Stimulated activated memory B cell treated with anti-CD40 and anti-IgM and Interleukin-4, amounts not matched to agents 10 μg/mL and 1 μg/mL and 100 μg/mL, for 72 hours (primary cell): ENCODE measurements at places on chromosomes 11 and 22.
A peak's percentile ranks its signal among the peaks of the same experiment; 100 is the strongest.

GRCh38 chr22:19292458-19293230 lies 1.1 kb upstream of the CLTCL1 start:
- no peak for ATAC-seq

- ATAC-seq = no peak
Measured at GRCh38 chr22:25092119-25092518, 107.5 kb upstream of the CRYBB3 start.

- ATAC-seq = no peak
Measured at GRCh38 chr11:36196411-36196998, 92.7 kb downstream of the COMMD9 start.

GRCh38 chr11:6667733-6668374 lies 12.2 kb upstream of the DCHS1 start:
- peak; percentile 86 for ATAC-seq

DNA sequence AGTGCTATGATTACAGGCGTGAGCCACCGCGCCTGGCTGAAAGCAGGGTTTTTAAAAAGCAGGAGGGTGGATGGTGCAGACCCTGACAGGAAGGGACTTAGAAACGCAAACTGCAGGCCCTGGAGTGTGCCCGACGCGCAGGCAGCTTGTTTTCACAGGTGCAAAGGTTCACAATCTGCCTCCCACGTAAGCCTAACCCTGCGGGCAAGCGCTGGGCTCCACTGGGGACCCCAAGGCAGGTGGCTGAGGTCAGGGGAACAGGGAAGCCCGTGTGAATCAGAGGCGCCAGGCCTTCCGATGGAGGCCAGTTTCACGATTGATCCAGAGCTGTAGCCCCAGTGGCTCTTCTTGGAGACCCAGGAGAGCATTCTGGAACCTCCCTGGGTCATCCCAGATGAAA lies 256.3 kb downstream of the BRD1 start:
- no peak for ATAC-seq

- ATAC-seq = no peak
Measured at GRCh38 chr22:23458663-23459541, 121.2 kb downstream of the IGLL1 start.

DNA sequence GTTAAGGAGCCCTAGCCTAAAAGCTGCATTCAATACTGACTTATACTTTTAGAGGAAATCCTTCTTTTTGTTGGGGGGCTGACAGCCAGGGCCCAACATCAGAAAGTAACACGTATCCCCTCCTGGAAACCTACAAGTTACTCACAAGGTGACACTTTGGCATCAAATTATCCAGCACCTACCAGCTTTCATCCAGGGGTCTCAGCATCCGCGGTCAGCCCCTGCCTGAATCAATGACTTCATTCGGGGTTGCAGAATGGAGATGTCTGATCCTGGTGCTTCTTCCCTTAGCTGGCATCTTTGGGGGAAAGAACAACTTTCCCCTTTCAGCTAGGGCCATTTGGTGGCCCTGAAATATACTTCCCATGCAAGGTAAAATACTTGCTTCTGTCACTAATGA lies 5.3 kb upstream of the NAP1L4 start:
- no peak for ATAC-seq

DNA sequence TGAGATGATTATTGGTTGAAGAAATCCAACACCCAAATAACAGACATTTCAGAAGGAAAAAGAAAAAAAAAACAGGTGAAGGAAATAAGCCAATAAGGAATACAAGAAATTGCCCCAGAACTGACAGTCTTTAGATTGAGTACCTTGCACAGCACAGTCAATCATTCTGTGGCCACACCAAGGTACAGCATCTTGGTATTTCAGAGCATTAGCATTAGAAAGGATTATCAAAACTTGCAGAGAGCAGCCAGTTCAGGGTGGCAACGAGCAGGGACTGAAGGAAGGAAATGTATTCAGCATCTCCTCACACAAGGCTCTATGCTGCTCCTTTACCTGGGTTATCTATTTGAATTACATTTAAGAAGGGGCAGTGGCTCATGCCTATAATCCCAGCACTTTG lies 2.1 kb downstream of the ADA2 start:
- peak; percentile 34 for ATAC-seq

- no peak for ATAC-seq
Measured at GRCh38 chr11:76119779-76120178, 86.5 kb downstream of the WNT11 start.

DNA sequence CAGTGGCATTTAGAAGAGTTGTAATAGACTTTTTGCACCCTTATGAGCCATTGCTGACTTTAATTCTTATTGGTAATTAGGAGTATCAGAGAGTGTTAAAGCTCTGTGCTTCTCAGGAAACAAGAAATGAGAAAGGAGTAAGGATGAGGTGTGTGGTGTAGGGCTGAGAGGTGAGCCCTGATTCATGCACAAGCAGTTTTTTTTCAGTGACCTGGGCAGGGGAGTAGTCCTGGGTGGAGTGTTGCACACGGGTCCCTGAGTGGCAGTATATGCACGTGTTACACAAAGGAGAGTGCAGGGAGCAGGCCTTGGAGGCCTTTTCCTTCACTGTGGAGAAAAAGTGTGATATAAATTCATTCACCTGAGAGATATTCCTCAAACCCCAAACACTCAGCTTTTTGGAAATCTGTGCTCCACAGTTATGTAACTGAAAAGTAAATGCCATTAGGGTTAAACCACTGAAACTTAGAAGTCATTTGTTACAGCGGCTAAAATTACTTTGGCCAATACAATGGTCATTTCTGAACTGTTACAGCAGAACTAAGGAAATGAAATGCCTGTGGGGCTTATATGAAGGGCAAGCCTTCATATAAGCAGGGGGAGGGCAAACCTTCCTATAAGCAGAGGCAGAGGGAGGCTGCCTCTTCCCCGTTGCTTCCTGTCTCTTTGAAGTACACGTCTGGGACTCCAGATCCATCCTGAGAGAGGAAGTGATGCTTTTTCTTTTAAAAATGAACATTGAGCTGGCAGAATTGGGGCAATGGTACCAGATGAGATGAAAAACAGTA lies 62.6 kb upstream of the OLFML1 start:
- peak; percentile 53 for ATAC-seq

DNA sequence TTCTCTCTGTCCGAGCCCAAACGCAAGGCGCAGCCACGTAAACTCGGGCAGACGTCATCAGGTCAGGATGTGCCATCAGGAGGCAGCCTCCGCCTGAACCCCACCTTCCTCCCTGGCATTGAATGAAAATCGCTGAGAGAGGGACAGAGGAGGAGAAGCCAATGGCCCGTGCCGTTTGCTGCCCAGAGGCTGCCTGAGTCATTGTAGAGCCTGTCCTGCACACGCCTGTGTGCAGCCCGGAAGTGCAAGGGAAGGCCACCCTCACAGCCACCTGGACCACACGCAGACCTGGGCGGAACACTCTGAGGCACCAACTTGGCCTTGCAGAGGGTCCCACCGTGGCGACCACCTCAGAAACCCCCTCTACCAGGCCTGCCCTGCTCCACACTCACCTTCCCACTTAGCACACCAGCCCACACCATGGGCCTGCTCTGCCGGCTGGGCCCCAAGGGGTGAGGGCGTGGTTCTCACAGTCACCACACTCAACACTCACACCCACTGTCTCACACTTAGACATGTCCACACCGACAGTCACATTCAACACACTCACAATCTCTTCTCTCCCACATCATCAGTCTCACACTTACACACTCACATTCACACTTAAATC lies 9.1 kb downstream of the CHID1 start:
- no peak for ATAC-seq

GRCh38 chr22:36587289-36588154 lies 58.6 kb upstream of the EIF3D start:
- no peak for ATAC-seq

GRCh38 chr11:27722117-27722952 lies 22.1 kb upstream of the BDNF start:
- no peak for ATAC-seq

DNA sequence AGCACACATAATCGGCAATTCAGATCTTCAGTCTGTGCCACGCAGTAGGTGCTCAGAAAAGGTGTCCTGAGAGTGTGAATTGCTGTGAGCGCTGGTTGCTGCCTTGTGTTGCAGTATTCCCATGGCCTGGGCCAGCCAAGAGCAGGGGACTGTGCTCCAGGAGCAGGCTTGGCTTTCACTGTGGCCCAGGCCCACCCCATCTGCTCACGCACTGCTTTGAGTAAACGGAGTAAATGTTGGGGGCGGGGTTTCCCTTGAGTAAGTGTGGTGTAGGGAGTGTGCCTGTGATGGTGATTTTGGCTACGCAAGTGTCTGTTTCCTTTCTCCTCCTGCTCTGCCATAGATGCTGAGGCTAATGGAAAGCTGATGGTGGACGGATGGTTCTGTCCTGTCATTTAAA lies 2.3 kb downstream of the CTTN start:
- ATAC-seq = no peak

DNA sequence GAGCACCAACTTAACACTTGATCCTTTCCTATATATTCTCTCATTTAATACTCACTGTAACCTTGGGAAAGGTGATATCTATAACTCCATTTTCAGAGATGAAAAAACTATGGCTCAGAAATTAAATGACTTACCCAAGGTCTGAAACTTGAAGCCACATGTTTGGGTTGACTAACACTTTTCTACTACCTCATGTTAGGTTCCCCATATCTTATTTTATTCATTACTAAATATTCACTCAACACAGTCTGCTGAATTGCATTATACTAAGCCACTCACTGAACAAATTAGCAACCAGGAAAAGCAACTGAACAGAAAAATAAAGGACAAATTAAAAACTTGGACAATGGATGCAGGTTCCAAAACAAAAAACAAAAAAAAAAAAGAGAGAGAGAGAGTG lies 59.9 kb downstream of the FAM168A start:
- no peak for ATAC-seq

DNA sequence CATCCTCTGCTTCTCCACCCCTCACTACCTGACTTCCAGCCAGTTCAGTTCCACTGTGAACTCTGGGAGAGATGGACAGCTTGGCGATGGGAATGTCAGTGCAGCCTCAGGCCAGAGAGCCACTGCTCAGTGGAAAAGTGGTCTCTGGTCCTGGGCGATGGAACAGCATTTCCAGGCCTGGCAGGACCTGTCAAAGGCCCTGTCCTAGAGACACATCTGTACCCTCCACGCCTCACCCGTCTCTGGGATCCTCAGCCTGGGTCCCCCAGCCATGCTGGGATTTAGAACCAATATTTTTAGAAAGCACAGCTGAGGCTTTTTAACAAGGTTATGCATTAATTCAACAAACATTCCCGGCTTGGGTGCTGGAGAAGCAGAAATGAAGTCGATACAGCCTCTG lies 165.7 kb downstream of the MN1 start:
- no peak for ATAC-seq

DNA sequence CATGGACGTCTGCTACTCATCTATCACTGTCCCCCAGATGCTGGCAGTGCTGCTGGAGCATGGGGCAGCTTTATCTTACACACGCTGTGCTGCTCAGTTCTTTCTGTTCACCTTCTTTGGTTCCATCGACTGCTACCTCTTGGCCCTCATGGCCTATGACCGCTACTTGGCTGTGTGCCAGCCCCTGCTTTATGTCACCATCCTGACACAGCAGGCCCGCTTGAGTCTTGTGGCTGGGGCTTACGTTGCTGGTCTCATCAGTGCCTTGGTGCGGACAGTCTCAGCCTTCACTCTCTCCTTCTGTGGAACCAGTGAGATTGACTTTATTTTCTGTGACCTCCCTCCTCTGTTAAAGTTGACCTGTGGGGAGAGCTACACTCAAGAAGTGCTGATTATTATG lies 9.2 kb upstream of the OR9Q2 start:
- ATAC-seq = no peak

GRCh38 chr11:78216571-78217287 lies 28.0 kb downstream of the USP35 start:
- no peak for ATAC-seq
